ENCODE measurements at places on chromosomes 11 and 22. TPM values are rescaled to one million over a fixed set of nuclear protein-coding genes. Genes with fewer than 3 reads are reported as not detected.
A peak's percentile ranks its signal among the peaks of the same experiment; 100 is the strongest.

DNA sequence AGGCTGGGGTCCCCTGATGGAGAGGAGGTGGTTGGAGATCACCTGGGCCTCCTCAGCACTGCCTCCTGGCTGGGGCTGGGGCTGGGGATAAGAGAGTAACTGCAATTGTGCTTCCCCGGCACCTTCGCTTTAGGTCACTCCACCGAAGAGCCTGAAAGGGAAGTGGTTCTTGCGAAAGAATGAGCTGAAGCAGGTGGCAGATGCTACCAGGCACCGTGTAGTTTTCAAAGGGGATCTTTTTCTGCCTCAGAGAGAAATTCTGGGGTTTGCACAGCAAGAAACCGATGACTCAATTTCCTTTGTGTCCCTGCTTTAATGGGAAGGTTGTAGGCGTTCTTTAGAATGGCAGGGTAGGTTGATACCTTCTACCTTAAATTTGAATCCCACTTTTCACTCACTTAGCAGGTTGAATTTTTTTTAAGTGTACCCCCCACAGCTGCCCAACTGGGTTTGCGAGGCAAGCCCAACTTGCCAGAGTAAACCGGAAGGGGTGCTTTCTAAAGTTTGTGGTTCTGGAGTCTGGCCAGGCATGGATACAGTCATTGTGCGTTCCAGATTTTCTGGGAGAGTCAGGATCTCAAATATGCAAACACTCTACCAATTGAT is 5.3 kb downstream of the CD44 start:
- peak overlapping the region; percentile 91 for H3K27ac ChIP-seq
- DNase-seq: peak; percentile 81
- no peaks in the 10 kb centered on the region for H3K27me3 ChIP-seq

DNA sequence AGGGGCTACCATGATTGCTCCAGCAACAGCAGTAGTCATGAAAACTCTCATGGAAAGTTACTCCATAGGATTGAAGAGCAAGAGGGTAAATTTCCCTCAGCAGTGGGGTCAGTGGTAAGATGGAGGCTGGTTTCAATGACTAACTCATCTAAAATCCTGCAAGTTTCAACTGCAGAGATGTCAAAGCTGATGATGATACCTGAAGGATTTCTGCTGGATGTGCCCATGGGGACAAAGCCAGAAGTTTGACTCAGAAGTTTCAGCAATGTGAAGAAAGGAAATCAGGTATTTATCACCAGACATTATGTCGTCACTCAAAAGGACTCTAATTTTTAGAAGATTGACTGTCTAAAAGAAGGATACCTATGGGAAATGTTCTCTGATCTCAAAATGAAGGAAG is 29.1 kb downstream of the RAB38 start:
- no peaks in the 10 kb centered on the region for H3K36me3 ChIP-seq
- DNase-seq: no peak
- H3K27me3 ChIP-seq: no peaks in the 10 kb centered on the region
- no peaks in the 10 kb centered on the region for H3K4me1 ChIP-seq

DNA sequence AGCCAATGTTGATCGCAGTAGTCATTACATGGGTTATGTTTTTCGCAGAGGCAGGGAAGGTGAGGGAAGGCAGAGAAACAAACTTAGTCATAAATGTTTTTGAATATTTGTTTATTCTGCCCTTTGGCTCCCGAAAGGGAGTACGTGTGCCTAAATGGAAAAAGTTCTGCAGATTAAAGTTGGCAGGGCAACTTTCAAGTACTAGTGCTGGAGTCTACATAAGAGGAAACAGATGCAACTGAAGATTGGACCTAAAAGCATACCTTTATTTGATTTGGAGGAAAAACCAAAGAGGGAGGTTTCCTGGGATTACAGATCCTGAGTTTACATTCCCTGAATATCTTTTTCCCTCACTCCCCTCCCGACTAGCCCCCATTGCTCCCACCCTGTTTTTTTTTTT is 5.7 kb downstream of the HSD17B12 start:
- H3K36me3 ChIP-seq: peaks cover 48% of the 10 kb centered on the region
- no peaks in the 10 kb centered on the region for H3K27me3 ChIP-seq
- H3K4me3 ChIP-seq: no peak overlapping the region
- no peak overlapping the region for H3K27ac ChIP-seq
- DNase-seq: no peak

GRCh38 chr11:17458268-17458667 is 18.4 kb downstream of the ABCC8 start:
- DNase-seq: no peak
- H3K27ac ChIP-seq: no peak overlapping the region
- H3K4me3 ChIP-seq: no peak overlapping the region
- H3K4me1 ChIP-seq: no peaks in the 10 kb centered on the region
- H3K36me3 ChIP-seq: no peaks in the 10 kb centered on the region
- H3K27me3 ChIP-seq: peaks cover 17% of the 10 kb centered on the region

DNA sequence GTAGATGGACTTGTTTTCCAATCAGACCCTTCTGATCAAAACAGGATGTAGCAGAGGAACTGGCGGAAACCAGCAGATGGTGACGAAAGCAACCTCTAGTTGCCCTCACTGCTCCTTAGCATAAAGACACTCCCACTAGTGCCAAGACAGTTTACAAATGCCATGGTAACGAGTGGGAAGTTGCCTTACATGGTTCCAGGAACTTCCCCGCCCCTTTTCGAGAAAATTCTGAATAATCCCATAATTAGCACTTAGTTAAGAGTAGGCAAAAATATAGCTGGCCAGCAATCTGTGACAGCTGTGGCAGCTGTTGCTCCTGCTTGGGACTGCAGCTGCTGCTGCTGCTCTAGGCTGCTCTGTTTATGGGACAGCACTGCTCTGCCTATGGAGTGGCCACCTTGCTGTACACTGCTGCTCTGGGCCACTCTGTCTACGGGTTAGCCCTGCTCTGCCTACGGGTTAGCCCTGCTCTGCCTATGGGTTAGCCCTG is 33.4 kb upstream of the SORL1 start:
- no peak overlapping the region for H3K4me3 ChIP-seq
- peaks cover 70% of the 10 kb centered on the region for H3K4me1 ChIP-seq
- H3K27me3 ChIP-seq: no peaks in the 10 kb centered on the region
- peaks cover 6% of the 10 kb centered on the region for H3K36me3 ChIP-seq
- peak; percentile 77 for DNase-seq
- peak overlapping the region; percentile 27 for H3K27ac ChIP-seq

DNA sequence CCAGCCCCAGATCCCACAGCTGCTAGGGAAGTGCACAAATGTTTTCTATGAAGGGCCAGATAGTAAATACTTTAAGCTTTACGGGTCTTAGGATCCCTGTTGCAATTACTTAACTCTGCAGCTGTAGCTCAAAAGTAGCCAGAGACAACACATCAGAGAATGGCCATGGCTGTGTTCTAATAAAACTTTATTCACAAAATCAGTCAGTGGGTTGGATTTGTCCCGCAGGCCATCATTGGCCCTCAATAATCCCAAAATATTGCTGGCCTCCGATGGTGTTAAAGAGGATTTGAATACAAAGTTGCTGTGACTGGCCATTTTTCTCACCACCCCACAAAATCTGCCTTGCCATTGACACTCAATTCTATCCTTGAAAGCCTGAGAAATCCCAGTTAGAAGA is 49.6 kb downstream of the ISX start:
- peaks cover under 1% of the 10 kb centered on the region for H3K27me3 ChIP-seq
- H3K4me3 ChIP-seq: no peak overlapping the region
- H3K36me3 ChIP-seq: no peaks in the 10 kb centered on the region
- DNase-seq: no peak
- no peaks in the 10 kb centered on the region for H3K4me1 ChIP-seq

GRCh38 chr11:61682093-61682732 is 2.0 kb downstream of the DAGLA start:
- H3K4me3 ChIP-seq: no peak overlapping the region
- DNase-seq: no peak
- peaks cover 4% of the 10 kb centered on the region for H3K4me1 ChIP-seq
- H3K36me3 ChIP-seq: no peaks in the 10 kb centered on the region

DNA sequence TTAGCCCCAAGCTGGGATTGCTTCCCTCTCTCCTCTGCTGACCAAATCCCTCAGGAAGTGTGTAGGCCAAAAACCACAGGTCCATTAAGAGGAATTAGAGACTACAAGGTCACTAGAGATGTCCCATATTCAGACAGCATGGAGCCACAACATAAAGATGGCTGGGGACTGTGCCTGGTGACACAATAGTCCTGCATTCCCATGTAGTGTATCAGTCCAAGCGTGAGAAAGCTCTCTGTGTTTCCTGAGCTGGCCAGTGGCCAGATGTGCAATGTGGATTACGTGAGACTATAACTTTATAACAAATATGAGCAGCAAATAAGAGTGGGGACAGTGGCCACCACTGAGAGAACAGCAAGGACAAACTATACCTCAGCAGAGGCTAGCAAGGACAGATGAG is 7.6 kb upstream of the MS4A10 start:
- H3K36me3 ChIP-seq: no peaks in the 10 kb centered on the region
- no peak overlapping the region for H3K27ac ChIP-seq
- no peak for DNase-seq
- H3K27me3 ChIP-seq: peaks cover 13% of the 10 kb centered on the region

DNA sequence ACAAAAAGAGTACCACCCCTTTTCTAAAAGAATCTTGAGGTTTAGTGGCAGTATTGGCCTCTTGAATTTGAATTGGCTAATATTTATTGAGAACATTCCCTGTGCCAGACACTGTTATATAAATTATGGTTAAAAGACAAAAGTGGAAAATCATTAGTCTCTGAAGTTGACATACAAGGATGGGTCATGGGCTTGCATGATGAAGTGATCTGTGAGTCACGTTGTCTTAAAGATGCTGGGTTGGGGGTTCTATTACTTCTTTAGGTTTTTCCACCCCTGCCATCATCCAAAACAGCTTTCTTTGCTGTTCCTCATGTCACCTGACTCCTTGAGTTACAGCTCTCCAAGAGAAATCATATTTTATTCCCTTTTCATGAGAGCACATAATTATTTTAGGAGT is 85.0 kb downstream of the CD44 start:
- H3K27me3 ChIP-seq: no peaks in the 10 kb centered on the region
- DNase-seq: no peak

DNA sequence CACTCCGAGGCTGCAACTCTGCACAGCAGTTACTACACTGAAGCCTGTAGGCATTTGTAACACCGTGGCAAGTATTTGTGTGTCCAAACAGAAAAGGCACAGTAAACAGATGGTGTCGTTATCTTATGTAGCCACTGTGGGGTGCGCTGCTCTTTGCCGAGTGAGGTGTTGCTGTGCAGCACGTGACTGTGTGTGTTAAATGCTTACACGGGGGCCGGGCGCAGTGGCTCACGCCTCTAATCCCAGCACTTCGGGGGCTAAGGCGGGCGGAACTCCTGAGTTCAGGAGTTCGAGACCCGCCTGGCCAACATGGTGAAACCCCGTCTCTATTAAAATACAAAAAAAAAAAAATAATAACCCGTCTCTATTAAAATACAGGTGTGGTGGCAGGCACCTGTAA is 11.5 kb downstream of the ZBED4 start:
- DNase-seq: no peak
- no peaks in the 10 kb centered on the region for H3K27me3 ChIP-seq
- H3K4me1 ChIP-seq: peaks cover 61% of the 10 kb centered on the region
- H3K36me3 ChIP-seq: peaks cover 59% of the 10 kb centered on the region

DNA sequence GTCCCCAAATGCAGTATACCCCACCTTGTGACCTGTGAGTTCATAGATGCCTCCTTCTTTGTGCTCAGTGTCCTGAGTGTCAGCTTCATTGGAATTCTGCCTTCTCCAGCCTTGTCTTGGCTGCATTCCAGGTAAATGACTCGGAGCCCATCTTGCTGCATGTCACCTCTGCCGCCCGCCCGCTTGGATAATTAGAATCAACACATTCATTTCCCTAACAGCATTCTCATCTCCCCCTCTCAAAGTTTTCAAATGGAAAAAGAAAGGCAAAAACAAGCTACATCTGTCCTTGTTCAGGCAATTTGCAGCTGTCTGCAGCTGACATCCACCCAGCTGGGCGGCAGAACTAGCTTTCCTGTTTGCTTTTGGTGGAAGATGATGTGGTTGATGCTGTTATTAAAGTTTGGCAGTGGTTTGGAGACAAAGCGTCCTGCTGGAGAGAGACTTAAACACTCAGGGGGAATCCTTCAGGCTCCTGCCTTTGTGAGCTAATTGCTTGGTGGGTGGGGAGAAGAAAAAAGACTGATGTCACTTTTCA is 198.8 kb upstream of the SEZ6L start:
- DNase-seq: no peak
- H3K4me1 ChIP-seq: peaks cover 23% of the 10 kb centered on the region
- H3K36me3 ChIP-seq: no peaks in the 10 kb centered on the region
- H3K4me3 ChIP-seq: no peak overlapping the region
- peaks cover 4% of the 10 kb centered on the region for H3K27me3 ChIP-seq

DNA sequence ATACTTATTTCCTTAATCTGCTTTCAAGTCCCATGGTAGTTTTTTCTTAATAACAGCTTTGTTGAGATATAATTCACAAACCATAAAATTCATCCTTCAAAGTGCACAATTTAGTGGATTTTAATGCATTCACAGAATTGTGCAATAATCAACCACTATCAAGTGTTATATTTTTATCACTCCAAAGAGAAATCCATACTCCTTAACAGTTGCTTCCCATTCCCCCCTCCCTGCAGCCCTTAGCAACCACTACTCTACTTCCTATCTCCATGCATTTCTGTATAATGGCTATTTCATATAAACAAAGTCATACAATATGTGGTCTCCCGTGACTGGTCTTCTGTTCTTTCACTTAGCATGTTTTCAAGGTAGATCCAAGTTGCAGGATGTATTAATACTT is 18.8 kb upstream of the NUP50 start:
- no peak for DNase-seq
- H3K27me3 ChIP-seq: no peaks in the 10 kb centered on the region
- H3K4me3 ChIP-seq: no peak overlapping the region

GRCh38 chr22:49562685-49563249 is 264.9 kb downstream of the BRD1 start:
- H3K27me3 ChIP-seq: no peaks in the 10 kb centered on the region
- no peaks in the 10 kb centered on the region for H3K4me1 ChIP-seq
- H3K4me3 ChIP-seq: no peak overlapping the region
- no peak for DNase-seq
- H3K27ac ChIP-seq: no peak overlapping the region

DNA sequence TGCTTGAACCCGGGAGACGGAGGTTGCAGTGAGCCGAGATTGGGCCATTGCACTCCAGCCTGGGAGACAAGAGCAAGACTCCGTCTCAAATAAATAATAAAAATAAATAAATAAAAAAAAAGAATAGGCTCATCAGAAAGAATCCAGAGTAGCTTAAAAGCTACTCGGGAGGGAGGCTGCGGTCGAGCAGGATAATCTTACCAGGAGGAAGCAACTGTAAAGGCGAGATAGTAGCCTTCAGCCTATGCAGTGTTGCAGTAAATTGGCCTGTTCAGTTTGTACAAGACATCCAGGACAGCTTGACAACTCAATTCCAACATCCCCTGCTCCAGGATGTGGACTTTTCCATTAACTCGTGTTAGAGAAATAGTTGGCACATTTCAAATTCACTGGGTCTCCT is 1164.7 kb downstream of the LRRC4C start:
- no peak overlapping the region for H3K4me3 ChIP-seq
- no peaks in the 10 kb centered on the region for H3K36me3 ChIP-seq
- DNase-seq: no peak
- peaks cover 8% of the 10 kb centered on the region for H3K27me3 ChIP-seq
- no peak overlapping the region for H3K27ac ChIP-seq

GRCh38 chr22:40392618-40393017 is 22.2 kb downstream of the SGSM3 start:
- no peaks in the 10 kb centered on the region for H3K27me3 ChIP-seq
- DNase-seq: no peak
- H3K4me3 ChIP-seq: no peak overlapping the region

The KRTAP5-8 gene
- not detected for total RNA-seq

The SCGB2A2 gene
- not detected for total RNA-seq

The CDC42BPG gene
- 0.61 TPM for total RNA-seq

The CRY2 gene
- 28.1 TPM for total RNA-seq

The MN1 gene
- total RNA-seq: 0.11 TPM

The BDNF gene
- total RNA-seq: not detected

The ENTHD1 gene
- total RNA-seq: not detected

The OR2AG2 gene
- 0.23 TPM for total RNA-seq

The GRM5 gene
- not detected for total RNA-seq

The C11orf42 gene
- not detected for total RNA-seq

The MMP20 gene
- not detected for total RNA-seq

The MMP27 gene
- total RNA-seq: not detected

Data from activated CD8-positive, alpha-beta T cell treated with anti-CD3 and anti-CD28 coated beads, Interleukin-2, amount 10 ng/mL, durations not matched to agents 7 days and 5 days (primary cell).